ENCODE measurements at places on chromosomes 5 and 9. TPM values are rescaled to one million over a fixed set of nuclear protein-coding genes. Genes with fewer than 3 reads are reported as not detected.

DNA sequence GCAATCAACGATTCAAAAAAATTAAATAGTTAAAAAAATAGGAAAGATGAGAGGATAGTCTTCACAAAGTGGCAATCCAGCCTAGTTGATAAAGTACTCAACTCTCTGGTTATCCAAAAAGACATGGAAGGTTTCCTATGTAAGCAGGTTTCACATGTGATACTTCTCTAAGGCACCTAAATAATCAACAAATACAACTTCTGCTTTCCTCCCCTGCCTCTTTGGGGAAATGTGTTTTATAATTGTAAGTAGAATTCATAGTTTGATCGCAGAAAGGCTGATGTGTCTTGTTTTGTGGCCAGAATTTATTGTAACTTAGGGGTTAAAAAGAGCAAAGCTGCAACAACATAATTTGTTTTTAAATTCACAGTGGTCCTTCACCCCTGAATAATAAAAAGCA is 855.5 kb upstream of the DMAC1 start:
- no peak overlapping the region for H3K27ac ChIP-seq
- no peaks in the 10 kb centered on the region for H3K36me3 ChIP-seq
- no peaks in the 10 kb centered on the region for H3K4me1 ChIP-seq
- DNase-seq = no peak

DNA sequence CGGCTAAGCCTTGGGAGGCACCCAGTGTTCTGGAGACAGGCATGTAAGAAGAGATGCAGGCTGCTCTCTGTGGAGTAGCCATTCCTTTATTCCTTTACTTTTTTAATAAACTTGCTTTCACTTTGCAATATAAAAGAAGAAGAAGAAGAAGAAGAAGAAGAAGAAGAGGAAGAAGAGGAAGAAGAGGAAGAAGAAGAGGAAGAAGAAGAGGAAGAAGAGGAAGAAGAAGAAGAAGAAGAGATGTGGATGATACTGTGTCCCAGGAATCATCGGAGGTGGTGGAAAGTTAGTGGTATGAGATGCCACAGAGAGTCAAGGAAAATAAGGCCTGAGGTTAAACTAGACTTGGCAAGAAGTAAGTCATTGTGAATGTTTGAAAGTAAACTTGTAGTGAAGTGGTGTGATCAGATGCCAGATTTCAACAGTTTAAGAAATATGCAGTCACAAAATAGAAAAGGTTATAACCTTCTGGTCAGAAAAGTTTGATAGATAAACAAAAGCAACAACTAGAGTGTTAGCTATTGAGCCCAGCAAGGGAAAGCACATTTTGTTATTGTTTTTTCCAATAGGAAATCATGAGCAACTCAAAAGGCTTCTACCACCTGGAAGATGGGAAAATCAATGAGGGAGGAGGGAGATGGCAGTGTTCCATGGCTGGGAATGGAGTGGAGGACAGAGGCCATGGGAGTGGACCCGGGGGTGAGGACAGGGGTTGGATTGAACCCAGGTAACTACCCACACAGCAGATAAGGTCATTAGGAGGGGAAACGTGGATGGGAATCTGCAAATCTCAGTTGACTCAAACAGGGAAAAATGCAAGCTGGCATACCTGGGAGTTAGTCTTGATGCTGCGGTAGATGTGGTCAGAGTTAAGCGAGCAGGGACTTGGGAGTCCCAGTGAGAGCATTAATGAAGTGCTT is 16.8 kb downstream of the AOPEP start:
- no peaks in the 10 kb centered on the region for H3K36me3 ChIP-seq
- no peak overlapping the region for H3K4me3 ChIP-seq
- peak overlapping the region; percentile 25 for H3K27ac ChIP-seq
- no peaks in the 10 kb centered on the region for H3K27me3 ChIP-seq

GRCh38 chr5:54689411-54690251 is 172.1 kb downstream of the SNX18 start:
- H3K27ac ChIP-seq = no peak overlapping the region
- no peak overlapping the region for H3K4me3 ChIP-seq
- no peaks in the 10 kb centered on the region for H3K4me1 ChIP-seq
- H3K27me3 ChIP-seq = no peaks in the 10 kb centered on the region
- DNase-seq = no peak

DNA sequence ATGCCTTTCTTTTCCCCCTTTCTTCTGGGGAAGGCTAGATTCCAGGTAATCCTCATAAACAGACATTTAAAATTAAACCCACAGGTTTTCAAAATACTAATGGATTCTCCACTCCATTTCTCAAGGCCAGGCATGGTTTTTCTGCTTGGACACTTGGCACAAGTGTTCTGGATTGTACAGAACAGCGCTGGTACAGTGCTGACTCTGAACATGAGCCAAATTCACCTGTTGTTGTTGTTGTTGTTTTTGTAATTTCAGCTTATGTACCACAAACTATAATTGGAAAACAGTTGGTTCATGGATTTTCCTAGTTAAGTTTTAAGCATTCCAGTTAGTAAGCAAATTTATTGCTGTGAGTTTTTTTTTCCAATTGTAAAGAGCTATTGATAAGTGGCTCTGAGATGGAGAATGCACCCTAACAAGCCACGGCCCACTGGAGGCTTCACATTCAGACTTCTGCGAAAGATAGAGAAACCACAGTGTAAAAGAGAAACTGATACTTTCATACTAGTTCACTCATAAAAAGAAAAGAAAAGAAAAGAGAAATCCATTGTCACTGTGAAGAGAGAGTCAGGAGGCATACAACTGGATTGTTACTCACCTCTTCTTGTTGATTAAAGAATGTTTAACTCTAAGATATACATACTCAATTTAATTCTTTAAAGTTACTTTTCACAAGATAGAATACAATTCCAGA is 16.2 kb upstream of the ITGA1 start:
- H3K36me3 ChIP-seq = no peaks in the 10 kb centered on the region
- H3K4me3 ChIP-seq = no peak overlapping the region
- no peak for DNase-seq
- H3K27ac ChIP-seq = no peak overlapping the region
- H3K4me1 ChIP-seq = no peaks in the 10 kb centered on the region
- no peaks in the 10 kb centered on the region for H3K27me3 ChIP-seq

DNA sequence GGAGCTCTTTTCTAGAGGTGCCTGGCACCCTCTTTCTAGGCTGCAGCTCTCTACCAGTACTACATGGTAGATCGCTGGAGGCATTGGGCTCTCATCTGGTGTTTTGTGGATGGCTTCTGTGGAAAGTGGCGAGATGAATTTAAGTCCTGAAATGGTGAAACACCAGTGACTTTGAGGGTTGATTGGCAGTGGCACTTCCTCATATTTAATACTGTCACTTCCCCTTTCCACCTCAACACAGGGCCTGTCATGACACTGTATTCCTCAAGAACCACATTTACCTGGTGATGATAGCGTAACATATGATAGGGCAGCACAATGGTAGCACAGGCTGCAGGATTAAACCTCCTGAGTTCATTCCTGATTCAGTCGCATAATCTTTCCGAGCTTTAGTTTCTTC is 132.1 kb downstream of the KDM4C start:
- no peaks in the 10 kb centered on the region for H3K27me3 ChIP-seq
- no peak overlapping the region for H3K27ac ChIP-seq
- no peaks in the 10 kb centered on the region for H3K4me1 ChIP-seq
- no peaks in the 10 kb centered on the region for H3K36me3 ChIP-seq
- DNase-seq = no peak

DNA sequence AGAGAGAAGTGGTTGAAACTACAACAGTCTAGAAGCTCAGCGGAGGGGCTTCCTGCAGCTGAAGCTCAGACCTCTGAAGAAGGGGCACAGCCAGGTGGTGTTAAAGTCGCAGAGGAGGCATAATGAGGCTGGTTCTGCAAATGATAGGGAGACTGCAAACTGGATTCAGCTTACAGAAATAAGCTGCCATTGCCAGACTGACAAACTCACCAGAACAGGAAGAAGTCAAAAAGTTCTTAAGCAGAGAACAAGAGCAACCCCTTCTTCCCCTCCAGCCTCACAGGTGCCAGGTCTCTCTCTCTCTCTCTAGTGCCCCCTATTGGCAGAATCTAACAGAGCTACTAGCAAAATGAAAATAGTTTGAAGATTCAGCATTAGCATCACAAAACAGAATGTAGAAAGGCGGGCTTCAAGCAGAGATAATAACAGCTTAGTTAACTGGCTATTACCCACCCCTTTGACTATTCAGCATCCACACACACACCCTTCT is 76.7 kb downstream of the GRAMD2B start:
- no peaks in the 10 kb centered on the region for H3K36me3 ChIP-seq
- H3K4me3 ChIP-seq = no peak overlapping the region
- H3K27ac ChIP-seq = peak overlapping the region; percentile 38
- no peaks in the 10 kb centered on the region for H3K27me3 ChIP-seq
- no peaks in the 10 kb centered on the region for H3K4me1 ChIP-seq

- H3K4me3 ChIP-seq = no peak overlapping the region
- no peaks in the 10 kb centered on the region for H3K4me1 ChIP-seq
- H3K36me3 ChIP-seq = no peaks in the 10 kb centered on the region
- no peak for DNase-seq
- H3K27ac ChIP-seq = no peak overlapping the region
These were observed 12.7 kb downstream of the MEF2C start for GRCh38 chr5:88870285-88870684.

DNA sequence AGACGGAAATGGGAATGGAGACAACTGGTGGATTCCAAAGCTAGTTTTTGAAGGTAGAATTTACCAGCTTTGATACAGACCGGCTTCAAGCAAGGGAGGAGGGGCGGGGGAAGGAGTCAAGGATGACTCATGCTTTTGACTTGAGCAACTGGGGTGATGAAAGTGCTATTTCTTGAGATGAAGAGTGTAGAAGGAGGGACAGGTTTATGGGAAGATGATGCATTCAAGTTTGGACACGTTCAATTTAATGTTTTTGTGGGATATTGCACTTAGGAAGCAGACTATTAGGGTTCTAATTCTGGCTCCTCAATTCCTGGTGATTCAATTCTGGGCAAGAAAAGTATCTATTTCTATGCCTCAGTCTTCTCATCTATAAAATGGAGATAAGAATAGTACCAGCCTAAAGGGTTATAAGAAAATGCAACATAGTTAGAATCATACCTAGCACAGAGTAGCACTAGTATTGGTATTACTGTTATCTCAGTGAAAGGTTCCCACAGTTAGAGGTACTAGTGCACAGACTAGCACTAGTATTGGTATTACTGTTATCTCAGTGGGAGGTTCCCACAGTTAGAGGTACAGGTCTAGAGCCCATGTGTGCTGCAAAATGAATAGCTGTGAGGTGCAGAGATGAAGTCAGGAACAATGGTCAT is 4.6 kb downstream of the NIPAL4 start:
- H3K36me3 ChIP-seq = no peaks in the 10 kb centered on the region
- DNase-seq = no peak
- peaks cover 14% of the 10 kb centered on the region for H3K27me3 ChIP-seq
- no peak overlapping the region for H3K4me3 ChIP-seq

DNA sequence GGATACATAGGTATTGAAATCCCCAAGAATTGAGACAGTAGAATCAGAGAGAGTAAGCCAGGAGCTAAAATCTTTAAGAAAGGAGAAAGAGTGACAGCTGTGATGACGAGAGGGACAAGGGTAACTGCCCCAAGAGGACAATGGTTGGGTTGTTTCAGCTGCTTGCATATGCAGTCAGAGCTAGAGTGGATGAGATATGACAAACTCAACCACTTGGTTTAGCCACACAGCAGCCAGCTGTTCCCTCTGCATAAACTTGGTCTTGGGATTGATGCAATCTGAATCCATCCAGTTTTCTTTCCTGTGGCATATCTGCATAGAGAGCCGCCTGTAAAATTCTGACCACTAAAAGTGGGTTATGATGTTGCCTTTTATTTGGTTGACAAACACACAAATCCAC is 100.7 kb downstream of the ZNF622 start:
- no peaks in the 10 kb centered on the region for H3K36me3 ChIP-seq
- no peak overlapping the region for H3K27ac ChIP-seq
- DNase-seq = no peak
- H3K4me1 ChIP-seq = no peaks in the 10 kb centered on the region
- no peak overlapping the region for H3K4me3 ChIP-seq

- DNase-seq = no peak
- H3K4me1 ChIP-seq = no peaks in the 10 kb centered on the region
- no peaks in the 10 kb centered on the region for H3K27me3 ChIP-seq
- H3K4me3 ChIP-seq = no peak overlapping the region
- H3K27ac ChIP-seq = no peak overlapping the region
These were observed 228.9 kb downstream of the KIAA0825 start for GRCh38 chr5:94389515-94389899.

DNA sequence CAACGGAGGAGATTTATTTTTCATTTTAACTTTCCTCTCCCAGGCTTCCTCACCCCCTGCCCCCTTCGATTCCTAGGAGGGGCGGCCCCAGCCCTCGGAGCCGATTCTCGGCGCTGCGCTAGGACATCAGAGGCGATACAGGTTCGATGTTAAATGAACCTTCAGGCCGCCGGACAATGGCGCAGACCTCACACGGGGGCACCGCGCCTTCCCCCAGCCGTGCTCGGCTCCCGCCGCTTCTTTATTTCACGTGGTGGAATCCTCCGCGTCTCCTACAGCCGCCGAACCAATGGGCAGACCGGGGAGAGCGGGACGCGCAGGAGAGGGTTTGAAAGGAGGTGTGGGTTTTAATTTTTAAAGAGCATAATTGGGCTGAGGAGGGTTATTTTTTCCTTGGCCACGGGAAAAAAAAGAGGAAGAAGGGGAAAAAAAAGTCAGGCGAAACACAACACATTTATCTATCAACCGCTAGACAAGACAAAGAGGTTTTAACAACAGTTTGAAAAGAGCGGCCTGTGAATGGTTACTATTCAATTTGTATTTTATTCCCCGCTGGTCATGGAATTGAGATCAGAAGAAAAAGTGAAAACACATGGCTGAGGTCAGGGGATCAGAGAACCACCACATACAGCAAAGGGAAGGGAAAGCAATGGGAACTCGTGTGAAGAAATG is 126.8 kb downstream of the TMEM174 start:
- H3K27ac ChIP-seq = no peak overlapping the region
- H3K27me3 ChIP-seq = peaks cover 12% of the 10 kb centered on the region
- peak overlapping the region; percentile 1 for H3K4me3 ChIP-seq
- DNase-seq = no peak
- no peaks in the 10 kb centered on the region for H3K36me3 ChIP-seq

DNA sequence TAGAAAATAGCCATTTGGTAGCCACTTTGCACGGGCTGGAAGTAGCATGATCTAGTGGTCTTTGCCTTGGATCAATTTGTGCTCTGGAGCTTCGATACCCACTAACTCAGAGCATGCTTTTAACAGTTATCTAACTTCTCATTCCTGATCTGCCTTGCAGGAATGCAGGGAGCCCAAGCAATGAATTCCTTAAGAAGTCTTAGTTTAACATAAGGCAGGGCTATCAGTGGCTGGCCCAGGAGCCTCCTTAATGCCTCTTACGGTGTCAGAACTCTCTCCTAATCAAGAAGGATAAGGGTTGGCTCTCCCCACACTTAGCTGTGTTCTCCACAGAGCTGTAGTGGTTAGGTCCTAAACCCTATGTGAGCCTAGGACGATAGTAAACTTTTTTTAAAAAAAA is 95.8 kb upstream of the TBCA start:
- no peak overlapping the region for H3K4me3 ChIP-seq
- no peak for DNase-seq
- H3K27me3 ChIP-seq = no peaks in the 10 kb centered on the region
- no peaks in the 10 kb centered on the region for H3K36me3 ChIP-seq
- H3K4me1 ChIP-seq = no peaks in the 10 kb centered on the region
- no peak overlapping the region for H3K27ac ChIP-seq

KIF3A gene
- 4.5 TPM for total RNA-seq

UBE2QL1 gene
- total RNA-seq = 1.6 TPM

DNM1 gene
- total RNA-seq = 11.3 TPM

PCDHB16 gene
- 6.3 TPM for total RNA-seq

GABBR2 gene
- total RNA-seq = not detected

FAM53C gene
- 31.0 TPM for total RNA-seq

LAMC3 gene
- total RNA-seq = 7.8 TPM

SLC27A6 gene
- 12.6 TPM for total RNA-seq

All from breast epithelium (tissue), 4 donors.